ENCODE measurements at places on chromosomes 1 and 21.
A peak's percentile ranks its signal among the peaks of the same experiment; 100 is the strongest.

DNA sequence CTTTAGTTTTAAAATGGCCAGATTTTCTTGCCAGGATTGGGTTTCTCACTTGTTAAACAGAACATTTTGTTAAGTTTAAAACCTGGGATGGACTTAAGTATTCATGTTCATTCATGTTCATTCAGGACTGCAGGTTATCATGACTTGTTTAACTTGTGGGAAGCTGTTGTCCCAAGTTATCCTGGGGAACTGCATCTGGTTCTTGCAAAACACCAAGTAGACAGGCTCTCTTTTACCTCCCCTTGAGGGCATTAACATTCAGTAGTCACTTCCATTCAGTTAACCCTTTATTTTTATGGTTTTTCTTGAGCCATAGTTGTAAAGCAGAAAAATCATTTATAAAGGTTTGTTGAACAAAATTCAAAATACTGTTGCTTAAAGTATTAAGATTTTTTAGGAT lies 8.1 kb downstream of the SOD1 start:
- no peak for DNase-seq

- no peak for DNase-seq
Observed at GRCh38 chr1:58597076-58597475, 20.0 kb upstream of the TACSTD2 start.

DNA sequence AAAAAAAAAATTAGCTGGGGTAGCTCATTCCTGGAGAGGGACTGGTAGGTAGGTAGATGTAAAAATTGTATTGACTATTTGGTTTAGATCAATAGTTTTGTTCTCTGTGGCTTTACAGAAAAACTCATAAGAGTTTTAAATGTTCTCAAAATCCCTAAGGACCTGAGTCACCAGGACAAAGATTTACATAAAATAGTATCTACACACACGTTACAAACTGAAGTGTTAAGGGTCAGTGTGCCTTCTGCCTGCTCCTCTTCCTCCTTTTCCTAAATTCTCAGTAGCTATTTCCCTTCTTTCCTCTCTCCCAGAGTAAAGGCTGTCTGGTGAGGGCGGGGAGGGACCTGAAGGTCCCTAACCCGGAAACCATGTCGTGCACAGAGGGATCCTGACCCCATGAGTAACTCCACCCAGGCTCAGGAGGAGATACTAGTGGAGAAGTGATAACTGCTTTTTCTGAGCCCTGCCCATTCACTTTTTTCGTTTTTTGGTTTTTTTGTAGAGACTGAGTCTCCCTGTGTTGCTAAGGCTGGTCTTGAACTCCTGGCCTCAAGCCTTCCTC lies 8.1 kb downstream of the PLEKHM2 start:
- DNase-seq: no peak

DNA sequence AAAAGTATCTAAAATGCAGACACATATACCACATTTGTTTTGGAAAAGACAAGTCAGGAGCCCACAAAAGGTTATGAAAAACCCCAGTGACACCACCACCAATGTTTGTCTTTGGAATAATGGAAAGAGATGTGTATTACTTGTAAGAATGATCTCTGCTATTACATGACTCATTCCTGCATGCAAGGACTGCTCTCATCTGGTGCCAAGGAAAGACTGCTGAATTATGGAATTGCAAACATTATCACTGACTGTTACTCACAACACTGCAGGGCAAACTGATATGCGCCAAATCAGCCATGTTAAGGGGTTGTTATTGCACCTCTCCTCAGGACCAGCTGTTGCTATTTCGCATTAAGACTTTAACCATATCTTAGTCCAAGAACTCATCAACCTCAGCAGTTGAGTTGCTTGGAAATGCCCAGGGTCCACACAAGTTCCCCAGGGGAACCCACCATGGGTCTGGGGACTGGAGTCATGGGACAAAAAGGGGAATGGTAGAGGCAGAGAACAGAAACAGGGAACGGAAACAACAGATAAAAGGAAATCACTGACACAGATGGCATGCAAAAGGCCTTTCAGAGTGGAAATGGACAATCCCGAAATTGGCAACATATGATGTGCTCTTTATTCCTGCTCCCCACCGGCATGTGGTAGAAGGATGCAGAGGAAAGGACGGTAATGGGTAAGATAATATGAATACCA lies 34.4 kb downstream of the CAPZB start:
- DNase-seq: peak; percentile 84

GRCh38 chr1:167011560-167012191 lies 22.6 kb downstream of the MAEL start:
- no peak for DNase-seq

- no peak for DNase-seq
Observed at GRCh38 chr1:186754542-186755145, 74.1 kb upstream of the PLA2G4A start.

- peak; percentile 88 for DNase-seq
Observed at GRCh38 chr1:157968946-157969345, 24.5 kb upstream of the KIRREL1 start.

DNA sequence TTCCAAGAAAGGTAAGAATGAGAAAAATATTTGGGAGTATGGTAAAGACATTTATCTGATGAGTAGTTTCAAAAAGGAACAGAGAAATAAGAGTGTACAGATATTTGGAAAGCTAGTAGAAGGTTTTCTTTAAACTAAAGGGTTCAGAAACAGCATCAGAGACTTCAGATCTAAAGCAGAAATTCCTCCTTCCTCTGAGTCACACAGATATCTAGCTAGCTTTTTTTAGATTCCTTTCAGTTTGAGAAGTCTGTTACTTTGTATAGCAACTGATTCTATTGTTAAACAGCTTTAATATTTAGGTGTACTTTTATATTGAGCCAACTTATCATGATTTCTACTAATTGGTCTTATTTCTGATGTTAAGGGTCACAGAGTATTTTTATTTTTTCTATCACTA lies 4.7 kb downstream of the AMY2B start:
- DNase-seq: no peak

GRCh38 chr21:45266518-45267389 lies 20.9 kb downstream of the POFUT2 start:
- DNase-seq: no peak

DNA sequence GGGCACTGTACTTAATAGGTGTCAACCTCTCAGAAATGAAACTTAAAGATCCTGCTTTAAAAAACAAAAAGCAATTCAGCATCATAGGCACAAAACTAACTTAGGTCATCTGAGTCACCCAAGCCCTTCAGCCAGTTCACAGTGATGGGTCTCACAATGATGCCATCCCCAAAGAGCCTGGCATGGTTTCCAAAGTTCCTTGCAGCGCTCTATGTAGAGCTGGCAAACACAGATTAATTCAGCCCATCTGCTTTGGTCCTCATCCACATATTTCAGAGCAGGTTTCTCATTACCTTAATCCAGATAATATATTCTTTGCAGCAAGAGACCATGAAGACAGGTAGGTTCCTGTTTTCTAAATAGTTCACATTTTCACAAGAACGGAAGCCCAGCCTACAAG lies 14.6 kb upstream of the PLA2G2C start:
- no peak for DNase-seq
